ENCODE measurements at places on chromosomes 13 and 19.

DNA sequence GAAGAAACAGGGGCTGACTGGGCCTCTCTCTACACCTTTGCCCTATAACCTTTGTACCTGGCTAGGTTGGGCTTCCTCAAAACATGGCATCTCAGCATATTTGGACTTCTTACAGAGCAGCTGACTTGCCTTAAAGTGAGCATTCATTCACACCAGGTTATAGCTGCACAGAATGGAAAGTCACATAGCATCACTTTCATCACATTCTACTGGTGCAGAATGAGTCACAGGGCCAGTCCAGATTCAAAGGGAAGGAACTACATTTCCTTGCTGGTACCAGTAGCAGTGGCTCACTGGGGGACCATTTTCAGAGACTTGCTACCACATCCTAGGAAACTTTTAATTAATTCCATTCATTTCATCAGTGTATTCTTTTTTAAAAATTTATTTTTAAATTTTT lies 20.3 kb upstream of the TPTE2 start:
- no peak for DNase-seq

DNA sequence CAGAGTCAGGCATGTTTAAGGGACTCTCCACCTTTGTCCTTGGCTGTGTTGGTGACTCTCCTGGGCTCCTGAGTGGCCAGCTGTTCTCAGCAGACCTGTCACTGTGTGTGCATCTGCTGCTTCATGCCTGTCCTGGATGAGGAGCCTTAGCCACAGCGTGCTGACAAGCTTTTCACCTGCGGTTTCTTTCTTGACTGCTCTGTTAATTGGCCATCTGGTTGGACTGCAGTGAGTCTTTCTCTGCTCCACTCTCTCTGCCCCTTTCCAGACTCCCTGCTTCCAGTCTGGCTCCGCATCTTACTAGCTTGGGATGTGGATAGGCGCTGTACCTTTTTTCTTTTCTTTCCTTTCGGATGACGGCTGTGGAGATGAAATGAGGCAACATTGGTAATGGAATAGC lies 38.8 kb downstream of the POLR1D start:
- no peak for DNase-seq

DNA sequence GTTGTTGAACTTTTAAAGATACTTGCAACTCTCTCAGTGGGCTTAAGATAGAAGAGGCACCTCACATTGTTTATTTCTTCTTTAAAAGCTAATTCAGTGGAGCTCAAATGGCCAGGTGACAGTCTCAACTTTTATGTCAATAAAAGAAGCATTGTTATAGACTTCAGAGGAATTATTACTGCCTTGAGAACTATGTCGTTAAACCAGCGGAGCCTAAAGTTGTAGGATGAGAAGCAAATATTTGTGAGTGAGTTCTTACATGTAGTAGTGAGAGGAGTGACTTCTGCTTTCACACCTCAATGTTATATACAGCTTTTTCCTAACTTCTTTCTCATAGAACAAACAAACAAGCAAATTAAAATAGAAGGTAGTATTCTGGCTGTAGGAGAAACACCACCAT lies 31.2 kb upstream of the DGKH start:
- DNase-seq, result no peak

GRCh38 chr19:30070968-30071632 lies 129.1 kb downstream of the URI1 start:
- DNase-seq, result no peak

DNA sequence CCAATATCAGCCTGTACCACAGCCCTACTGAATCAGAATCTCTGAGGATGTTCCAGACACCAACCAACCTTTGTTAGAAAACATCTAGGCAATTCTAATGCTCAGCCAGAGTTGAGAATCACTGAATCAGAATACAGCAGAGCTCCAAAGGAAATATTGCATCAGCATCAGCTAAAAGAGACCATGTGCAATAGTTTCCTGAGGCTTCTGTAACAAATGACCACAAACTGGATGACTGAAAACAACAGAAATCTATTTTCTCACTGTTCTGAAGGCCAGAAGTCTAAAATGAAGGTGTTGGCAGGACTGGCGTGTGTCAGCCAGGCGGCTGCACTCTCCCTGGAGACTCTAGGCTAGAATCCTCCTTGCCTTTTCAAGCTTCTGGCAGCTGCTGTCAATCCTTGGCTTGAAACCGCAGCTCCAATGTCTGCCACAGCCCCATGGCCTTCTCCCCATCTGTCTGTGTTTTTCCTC lies 1.2 kb upstream of the DCT start:
- no peak for DNase-seq

- no peak for DNase-seq
Measured at GRCh38 chr19:15631817-15632216, 8.9 kb upstream of the CYP4F3 start.

- no peak for DNase-seq
Measured at GRCh38 chr19:18718015-18718526, 34.6 kb downstream of the CRTC1 start.

DNA sequence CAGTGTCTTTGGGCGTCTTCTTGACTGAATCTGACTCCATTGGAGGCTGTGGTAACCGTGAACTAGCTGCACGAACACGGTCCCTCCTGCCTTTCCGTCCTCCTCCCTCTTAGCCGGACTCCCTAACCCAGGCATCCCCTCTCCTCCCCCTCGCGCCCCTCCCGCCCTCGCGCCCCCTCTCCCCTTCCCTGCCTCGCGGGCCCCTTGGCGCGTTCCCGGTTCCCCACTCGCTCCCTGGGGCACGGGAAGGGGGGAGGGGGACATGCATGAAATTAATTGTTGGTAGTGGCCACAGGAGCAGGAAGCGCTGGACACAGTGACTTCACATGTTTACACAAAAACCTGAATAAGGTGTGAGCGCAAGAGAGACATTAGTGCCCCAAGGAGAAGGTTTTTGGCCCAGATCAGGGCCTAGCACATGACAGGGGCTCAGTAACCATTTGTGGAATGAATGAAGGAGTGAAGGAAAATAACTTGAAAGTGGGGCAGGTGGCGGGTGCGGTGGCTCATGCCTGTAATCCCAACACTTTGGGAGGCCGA lies 279 bp downstream of the DMRTC2 start:
- no peak for DNase-seq

DNA sequence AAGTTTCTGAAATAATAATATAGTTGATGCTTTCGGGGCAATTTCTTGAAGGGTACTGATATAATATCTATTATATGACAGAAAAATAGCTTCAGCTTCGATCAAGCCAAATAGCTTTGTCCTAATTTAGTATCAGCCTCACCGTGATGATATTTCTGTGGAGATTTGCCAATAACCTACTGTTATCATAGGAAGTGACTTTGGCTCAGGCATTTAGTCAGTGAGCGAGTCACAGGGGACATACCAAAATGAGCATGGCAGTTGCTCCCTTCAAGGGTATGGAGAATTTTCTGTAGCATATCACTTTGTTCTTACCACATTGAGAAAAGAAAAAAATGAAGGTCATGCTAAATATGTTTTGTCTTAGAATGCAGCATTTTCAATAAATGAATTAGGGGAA lies 767.6 kb upstream of the SLITRK1 start:
- no peak for DNase-seq

DNA sequence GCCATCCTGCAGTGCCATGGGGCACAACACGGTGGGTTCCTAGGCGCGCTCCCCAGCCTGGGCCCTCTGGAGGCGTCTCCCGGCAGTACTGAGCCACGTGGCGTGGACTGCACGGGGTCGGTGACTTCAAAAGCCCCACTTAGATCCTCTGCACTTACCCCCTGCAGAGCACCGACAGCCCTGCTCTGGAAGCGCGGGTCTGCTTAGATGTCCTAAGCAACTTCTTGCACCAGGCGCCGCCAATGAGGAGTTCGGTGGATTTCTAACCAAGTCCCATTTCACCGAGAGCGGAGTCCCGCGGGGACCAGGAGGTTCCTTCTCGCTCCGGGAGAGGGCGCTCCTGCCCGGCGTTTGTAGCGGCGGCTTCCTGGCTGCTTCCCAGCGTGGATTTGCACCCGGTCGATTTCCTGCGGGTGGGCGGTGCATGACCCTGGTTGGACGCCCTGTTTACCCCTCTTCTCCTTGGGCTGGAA lies 25.2 kb upstream of the ZNF845 start:
- no peak for DNase-seq

DNA sequence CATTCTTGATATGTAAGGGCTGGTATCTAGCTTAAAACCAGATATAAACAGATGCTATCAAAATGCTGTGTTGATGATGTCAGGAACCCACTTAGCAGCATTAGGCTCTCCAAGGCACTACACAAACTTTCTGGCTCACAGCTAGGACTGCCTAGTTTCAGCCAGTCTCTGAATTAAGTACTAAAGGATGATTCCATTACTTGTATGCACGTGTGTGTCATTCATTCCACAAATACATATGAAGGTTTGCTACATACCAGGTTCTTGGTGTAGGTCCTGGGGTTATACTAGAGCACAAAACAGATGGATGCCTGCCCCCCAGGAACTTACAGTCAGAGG lies 151.5 kb downstream of the RGCC start:
- DNase-seq, result no peak

GRCh38 chr13:110480161-110480560 lies 81.4 kb downstream of the RAB20 start:
- no peak for DNase-seq
